ENCODE measurements at places on chromosomes 3 and 15.

- no peak for DNase-seq
These were observed 140.7 kb downstream of the FBLN2 start for GRCh38 chr3:13689373-13690260.

GRCh38 chr3:192422997-192423342 lies 304.4 kb downstream of the FGF12 start:
- DNase-seq, result peak; percentile 42

DNA sequence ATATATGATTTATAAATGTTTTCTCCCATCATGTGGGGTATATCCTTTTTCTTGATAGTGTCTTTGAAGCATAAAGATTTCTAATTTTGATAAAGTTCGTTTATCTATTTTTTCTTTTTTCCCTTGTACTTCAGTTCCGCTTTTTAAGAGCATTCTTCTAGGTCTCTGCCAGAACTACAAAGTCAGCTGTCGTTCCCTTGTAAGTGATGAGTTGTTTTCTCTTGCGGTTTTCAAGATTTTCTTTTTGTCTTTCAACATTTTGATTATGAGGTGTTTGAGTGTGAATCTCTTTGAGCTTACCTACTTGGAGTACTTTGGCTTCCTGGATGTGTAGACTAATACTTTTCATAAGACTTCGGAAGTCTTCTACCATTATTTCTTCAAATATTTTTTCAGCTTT lies 9.3 kb upstream of the PRICKLE2 start:
- no peak for DNase-seq

DNA sequence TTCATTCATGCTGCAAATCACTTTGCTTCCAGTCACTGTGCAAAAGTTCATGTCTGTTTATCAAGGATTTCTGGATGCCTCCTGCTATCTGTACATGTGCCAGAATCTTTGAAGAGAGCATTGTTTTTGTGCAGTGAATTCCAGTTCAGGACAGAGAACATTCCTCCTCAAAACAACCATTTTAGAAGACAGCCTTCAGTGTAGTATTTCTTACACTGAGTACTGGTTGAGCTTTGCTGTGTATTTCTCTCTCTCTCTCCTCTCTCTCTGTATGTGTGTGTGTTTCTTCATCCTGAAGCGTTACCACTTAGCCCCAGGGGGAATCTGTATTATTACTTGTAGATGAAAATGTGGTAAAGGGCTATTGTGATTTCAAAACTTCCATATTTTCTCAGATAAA lies 123.8 kb upstream of the CHL1 start:
- no peak for DNase-seq

DNA sequence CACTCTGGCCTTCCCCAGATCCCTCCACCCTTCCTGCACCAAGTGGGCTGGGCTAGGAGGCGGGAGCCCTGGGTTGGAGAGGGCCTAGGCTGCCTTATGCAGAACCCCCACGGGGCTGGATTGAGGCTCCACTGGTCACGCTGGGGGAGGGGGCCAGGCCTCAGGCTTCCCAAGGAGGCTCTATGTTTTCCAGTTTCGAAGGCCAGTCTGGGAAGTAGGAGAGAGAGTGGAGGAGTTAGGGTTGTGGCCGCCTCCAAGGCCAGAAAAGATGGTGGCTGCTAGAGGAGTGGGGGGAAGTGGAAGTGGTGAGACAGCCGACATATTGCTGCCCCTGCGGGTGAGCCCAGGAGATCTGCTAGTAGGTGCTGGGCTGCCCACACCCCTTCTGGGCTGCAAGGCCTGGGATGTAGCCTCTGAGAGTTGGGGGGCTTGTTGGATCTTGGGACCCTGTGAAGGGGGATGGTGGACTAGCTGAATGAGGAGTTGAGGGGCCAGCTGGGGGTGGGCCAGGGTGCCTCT lies 1.2 kb downstream of the GNAI2 start:
- no peak for DNase-seq

DNA sequence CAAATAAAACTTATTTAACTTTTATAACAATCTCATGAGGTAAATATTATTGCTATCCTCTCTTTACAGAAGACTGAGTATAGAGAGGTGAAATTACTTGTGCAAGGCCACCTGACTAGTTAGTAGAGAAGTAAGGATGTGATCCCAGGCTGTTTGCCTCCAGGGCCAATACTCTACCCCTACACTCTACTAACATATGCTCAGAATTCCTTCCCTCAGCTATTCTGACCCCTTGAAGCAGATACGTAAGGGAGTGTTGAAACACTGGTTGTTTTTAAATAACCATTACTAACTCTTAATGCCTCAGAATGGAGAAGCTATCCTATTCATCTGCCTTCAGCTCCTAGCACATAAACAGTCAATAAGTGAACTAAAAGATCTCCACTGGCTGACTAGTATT lies 24.1 kb downstream of the CSTA start:
- DNase-seq, result no peak

GRCh38 chr3:56677286-56677685 lies 5.8 kb downstream of the TASOR start:
- no peak for DNase-seq

DNA sequence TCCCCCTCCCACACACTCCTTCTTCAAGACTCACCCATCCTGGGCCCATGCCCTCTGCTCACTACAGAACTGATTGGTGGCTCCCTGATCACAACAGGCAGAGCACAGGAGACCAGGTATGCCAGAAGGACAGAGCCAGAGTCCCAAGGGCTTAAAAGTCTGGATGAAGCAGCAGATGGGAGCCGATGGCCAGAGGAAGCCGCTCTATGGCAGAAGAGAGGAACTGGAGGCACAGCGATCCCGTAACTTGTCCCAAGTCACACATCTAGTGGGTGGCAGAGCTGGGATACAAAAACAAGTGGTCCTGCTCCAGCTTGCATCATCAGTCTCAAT lies 20.7 kb downstream of the ITGA11 start:
- DNase-seq, result no peak

GRCh38 chr3:73626106-73626505 lies 1.4 kb upstream of the PDZRN3 start:
- no peak for DNase-seq

GRCh38 chr15:68224108-68224507 lies 5.4 kb downstream of the CLN6 start:
- DNase-seq, result no peak

DNA sequence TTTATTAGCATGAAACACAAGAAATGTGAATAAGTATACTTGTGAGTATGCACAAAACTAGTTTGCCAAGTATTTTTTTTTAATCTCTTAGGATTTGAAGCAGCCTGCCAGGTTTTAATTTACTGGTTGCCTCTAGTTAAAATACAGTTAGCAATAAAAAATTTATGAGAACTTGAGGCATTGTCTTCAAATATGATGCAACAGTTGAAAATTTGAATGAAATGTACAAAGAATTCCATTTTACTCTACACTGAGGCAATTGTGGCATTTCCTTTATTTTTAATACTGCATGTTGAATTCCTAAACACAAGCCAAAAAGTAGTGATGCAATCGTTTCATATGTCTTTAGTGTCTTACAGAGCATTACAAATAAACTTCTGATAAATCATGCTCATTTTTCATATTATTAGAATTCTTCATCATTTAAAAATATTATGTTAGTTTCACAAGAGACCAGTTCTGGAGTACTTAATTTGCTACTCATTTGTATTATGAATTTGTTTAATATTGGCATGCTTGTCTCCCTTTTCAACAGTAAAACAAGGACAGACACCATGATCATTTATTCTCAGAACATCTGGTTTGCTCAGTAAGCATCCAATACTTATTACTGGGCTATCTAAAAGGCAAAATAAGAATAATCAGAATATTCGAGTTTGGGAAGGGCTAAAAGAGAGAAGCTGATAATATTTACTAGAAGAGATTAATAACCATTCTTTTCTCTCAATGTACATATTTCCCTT lies 124.8 kb upstream of the PTX3 start:
- no peak for DNase-seq

GRCh38 chr3:157103860-157104259 lies 56.1 kb downstream of the CCNL1 start:
- DNase-seq, result peak; percentile 26

DNA sequence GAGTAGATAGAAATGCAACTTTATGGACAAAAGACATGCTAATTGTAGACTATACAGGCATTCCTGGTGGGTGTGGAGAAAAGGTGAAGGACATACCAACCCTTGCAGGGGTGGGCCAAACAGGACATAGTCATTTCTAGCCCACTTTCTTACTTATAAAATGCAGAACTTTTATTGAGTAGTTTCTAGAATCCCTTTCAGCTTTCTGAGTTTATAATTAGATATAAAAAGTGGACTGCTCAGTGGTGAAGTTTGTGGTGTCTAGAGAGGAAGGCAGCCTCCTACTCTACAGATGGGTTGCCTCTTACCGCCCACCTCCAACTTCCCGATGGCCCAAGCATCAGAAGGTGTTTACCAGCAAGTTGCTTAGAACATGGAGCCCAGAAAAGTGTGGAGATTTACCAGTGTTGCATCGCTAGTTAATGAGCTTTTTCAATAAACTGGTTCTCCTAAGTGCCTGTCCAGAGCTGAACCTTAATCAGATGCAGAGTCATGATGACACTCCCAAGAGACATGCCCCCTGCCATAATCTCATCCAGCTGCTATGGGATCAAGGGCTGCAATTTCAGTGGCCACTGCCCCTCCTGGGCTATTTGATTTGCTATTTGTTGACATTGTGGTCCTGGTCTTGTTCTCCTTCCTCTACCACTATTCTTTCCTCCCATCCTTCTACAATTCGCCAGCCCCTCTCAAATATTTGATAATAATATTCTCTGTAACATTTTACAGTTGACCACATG lies 77.5 kb upstream of the STRIT1 start:
- no peak for DNase-seq

GRCh38 chr3:152964911-152965609 lies 130.1 kb downstream of the P2RY1 start:
- DNase-seq, result no peak

DNA sequence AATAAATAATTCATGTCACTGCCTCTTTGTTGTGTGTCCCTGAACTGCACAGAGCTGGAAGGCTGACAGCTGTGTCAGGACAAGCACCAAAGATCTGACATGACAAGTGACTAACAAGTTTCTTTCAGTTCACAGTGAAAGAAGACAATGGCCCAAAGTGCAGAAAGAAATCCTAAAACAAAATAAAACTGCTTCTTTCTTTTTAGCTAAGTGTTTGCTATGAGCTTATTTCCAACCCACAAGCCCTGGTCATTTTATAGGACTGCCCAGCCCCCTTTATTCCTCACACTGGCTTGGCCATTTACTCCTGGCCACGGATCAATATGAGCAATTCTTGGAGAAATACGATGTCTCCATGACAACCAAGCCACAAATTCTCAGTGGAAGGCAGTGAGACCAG lies 238.5 kb downstream of the WDR72 start:
- DNase-seq, result no peak

DNA sequence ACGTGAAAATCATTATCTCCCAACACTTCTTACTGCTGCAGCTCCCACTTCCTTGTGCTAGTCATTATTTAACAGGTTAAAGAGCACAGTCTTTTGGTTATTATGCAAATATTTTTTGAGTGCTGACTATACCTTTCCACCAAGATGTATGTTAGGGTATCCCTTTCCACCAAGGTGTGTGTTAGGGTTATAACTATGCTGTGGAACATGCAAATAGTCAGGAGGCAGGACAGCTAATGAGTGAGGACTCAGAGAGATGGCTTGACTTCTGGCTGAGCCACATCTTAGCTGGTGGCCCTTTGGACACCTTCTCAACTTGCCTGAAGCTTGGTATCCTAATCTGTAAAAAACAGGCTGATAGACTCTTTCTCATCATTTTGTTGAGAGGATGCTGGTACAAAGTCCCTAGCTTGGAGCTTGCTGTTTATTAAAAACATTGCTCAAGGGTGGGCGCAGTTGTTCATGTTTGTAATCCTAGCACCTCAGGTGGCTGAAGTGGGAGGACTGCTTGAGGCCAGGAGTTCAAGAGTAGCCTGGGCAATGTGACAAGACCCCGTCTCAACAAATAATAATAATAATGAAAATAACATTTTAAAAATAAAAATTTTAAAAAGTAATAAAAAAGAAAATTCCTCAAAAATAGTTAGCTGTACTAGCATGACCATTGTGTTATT lies 160.5 kb upstream of the ADAMTS9 start:
- no peak for DNase-seq

GRCh38 chr3:156898296-156898880 lies 72.2 kb downstream of the LEKR1 start:
- no peak for DNase-seq

DNA sequence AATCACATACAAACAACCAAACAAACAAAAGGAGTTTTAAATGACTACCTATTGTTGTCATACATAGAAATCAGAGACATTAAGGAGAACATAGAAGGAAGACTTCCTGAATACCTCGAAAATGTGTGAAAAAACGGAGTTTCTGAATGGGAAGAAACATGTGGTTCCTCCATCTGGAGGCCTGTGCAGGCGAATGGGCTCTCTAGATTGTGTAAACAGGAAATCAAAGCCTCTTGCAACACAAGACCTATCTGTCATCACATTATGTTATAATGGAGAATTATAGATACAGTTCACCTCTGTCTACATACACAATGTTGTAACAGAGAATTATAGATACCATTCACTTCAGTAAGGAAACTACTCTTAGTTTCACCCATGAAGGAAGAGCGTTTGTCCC lies 44.1 kb downstream of the RUBCN start:
- DNase-seq, result no peak

- DNase-seq, result no peak
These were observed 410.4 kb downstream of the SHQ1 start for GRCh38 chr3:72437661-72438406.

DNA sequence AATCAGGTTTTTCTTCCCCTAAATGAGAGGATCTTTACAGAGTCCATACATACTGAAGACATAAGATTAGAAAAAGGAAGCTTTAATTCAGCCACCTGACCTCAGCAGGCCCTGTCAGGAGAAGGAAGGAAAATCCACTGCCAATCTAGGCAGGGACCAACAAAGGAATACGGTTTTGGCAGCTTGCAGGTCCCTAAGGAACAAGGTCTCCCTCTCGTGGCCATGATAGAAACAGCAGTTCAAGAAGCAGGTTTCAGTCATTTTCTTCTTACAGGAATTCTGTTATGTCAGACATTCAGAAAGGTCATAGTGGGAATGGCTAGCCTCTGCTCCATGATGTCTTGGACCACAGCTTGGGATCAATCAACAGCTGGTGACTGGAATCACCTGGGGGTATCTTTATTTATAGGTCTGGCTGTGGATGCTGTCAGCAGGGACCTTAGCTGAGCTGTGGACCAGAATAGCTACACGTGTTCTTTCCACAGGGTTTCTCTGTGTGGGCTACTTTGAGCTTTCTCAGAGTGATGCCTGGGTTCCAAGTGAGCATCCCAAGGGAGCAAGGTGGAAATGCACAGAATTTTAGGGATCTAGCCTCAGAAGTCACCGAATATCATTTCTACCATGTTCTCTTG lies 9.4 kb upstream of the CMSS1 start:
- peak; percentile 46 for DNase-seq

DNA sequence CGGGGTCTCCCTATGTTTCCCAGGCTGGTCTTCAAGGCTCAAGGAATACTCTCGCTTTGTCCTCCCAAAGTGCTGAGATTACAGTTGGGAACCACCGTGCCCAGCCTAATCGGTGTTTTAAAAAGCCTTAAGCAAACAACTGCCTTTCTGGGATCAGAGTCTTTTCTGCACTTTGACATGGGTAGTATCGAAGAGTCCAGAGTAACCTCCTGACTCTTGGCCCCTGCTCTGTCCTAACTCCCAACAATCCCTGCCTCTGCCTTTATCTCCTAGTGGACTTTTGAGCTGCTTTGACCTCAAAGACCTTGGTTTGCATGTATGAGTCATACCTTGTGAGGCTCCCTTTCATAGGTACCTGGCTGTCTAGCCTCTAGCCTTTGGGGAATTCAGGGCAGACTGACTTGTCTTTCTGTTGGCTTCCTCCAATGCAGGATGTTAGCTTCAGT lies 21.0 kb upstream of the HACD2 start:
- DNase-seq, result no peak
